ENCODE measurements at places on chromosomes 16 and 17.

DNA sequence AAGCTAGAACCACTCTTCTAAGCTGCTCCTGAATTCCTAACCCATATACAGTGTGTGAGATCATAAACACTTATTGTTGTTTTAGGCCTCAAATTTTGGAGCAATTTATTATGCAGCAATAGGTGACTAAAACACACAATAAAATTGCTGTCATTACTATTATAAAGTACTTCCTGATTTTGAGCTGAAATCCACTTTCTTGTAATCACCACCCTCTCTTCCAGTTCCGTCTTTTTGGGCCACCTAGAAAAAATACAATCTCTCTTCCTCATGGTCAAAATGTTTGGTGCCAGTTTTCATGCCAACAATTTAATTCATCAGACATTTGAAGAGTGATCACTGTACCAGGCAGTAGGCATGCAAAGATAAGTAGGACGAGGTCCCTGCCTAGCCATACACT lies 43.3 kb upstream of the NF1 start:
- DNase-seq: no peak

GRCh38 chr17:2259769-2260536 lies 43.6 kb downstream of the SMG6 start:
- no peak for DNase-seq

- no peak for DNase-seq
Observed at GRCh38 chr16:220021-220420, 9.2 kb downstream of the LUC7L start.

DNA sequence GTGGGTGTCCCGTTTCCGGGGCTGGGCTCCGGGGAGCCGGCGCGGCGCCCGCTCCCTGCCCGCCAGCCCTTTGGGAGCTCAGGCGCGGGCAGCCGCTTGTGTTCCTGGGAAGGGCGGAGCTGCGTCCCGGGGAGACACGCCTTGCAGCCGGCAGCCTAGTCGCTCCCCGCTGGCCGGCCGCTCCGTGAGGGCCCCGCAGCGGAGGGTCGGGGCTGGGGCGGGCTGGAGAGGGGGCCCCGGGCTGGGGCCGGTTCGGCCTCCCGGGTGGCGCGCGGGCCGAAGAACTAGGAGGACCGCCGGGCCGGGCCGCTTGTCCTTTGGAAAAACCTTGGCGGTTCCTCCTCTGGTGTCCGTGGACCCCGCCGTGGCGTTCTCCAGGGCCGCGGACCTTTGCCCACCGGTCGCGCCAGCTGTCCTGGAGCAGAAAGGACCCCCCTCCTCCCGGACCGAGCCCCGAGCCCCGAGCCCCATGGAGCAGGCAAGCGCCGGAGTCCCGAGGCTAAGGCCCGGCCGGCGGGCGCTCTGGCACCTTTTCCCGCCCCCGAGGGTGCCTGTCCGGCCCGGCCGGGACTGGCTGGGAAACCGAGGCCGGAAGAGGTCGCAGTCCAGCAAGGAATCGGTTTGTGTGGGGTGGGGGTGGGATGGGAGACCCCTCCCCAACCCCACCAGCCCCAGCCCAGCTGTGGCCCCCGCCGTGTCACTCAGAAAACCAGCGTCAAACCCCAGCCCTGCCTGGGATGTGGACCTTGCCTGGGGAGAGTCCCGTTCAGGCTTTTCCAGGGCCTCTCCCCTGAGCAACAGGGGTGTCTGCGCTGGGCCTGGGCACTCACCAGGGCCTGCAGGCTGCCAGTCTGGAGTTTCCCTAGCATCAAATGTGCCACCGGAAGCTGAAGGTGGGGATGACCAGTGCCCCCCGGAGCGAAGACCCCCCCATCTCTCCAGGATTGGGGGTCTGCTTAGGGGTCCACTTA lies 6.8 kb upstream of the TBC1D3B start:
- DNase-seq: no peak

GRCh38 chr17:72021417-72022041 lies 99.3 kb upstream of the SOX9 start:
- DNase-seq: no peak

DNA sequence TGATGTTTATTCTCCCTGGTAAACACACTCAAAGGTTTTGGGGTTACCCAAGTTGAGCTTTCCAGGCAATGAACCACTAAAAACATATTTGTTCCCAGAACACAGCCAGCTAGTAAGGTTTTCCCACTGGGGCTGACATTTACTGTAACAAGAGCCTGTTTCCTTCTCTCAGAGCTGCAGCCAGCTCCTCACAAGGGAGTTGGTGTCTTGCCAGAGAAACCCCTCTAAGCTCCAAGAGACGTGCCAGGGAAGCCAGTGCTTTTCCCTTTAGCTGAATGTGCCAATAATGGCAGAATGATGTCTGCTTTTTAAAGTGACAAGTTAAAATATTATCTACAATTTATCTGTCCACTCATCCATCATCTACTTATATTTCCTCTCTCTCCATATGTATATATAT lies 170.8 kb upstream of the RBFOX1 start:
- DNase-seq: no peak
